ENCODE measurements at places on chromosomes 16 and 17.

DNA sequence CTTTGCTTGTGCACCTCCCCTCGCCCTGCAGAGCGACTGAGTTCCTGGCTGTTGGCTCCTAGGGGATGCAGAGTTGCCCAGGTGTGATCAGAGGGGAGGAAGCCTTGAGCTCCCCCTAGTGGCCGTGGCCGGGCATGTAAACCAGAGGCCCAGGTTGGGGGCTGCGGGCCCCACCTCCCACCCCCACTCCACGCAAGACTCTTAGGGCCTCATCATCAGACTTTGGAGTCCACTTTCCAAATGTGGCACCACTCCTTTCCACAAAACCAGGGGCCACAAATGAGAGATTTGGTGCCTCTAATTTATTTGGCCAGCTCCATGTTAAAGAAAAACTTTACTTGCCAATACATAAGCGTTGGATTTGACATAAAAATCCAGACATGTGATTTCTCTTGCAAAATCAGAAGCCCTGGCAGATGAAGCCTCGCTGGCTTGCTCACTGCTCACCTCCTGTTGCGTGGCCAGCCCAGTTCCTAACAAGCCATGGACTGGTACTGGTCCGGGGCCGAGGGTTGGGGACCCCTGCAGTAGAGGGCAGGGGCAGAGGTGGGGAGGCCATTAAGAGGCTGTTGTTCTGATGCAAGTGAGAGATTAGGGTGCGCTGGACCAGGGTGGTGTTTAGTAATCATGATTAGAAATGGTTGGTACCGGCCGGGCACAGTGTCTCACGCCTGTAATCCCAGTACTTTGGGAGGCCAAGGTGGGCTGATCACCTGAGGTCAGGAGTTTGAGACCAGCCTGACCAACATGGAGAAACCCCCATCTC is 28.7 kb upstream of the GAS7 start:
- DNase-seq = no peak

DNA sequence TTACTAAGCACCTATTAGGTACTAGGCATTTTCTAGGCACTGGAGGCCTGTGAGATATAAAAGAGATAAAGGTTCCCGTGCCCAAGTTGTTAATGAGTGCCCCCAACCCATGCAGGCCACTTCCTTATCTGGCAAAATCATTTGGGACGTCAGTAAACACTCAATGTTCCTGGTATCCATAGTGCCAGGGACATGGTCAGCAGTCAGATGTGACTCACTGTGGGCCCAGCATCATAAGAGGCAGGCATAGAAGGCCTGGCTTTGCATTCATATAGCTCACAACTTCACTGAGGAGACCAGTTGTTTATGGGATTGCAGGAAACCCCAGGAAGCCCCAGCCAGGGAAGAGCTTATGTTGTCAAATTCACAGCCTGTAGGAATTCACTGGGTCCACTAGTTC is 81.1 kb downstream of the MRC2 start:
- no peak for DNase-seq

- DNase-seq = no peak
These were observed 11.1 kb downstream of the NACA2 start for GRCh38 chr17:61579961-61580360.

- DNase-seq = no peak
These were observed 113.5 kb upstream of the RPL38 start for GRCh38 chr17:74089869-74090464.

DNA sequence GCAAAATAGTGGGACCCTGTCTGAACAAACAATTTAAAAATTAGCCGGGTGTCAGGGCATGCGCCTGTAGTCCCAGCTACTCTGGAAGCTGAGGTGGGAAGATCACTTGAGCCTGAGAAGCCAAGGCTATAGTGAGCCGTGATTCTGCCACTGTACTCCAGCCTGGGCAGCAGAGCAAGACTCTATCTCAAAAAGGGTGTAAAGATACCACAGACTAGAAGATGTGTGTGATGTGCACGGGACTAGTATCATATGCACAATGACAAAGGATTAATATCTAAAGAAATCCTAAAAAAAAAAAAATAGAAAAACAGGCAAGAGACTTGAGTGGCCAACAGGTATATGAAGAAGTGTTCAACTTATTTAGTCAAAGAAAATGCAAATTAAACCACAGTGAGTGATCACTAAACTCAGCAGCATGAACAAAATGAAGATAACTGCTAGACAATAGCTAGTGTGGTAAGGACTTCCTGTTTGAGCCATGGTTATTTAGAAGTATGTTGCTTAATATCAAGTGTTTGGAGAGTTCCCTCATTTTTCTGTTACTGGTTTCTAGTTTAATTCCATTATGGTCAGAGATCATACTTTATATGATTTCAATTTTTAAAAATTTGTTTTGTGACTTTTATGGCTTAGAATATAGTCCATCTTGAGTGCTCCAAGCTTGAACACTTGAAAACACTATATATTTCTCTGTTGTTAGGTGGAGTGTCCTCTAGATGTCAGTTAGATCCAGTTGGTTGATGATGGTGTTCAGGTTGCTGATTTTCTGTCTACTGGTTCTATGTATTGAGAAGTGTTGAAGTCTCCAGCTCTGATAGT is 14.7 kb upstream of the SLX4 start:
- DNase-seq = no peak

DNA sequence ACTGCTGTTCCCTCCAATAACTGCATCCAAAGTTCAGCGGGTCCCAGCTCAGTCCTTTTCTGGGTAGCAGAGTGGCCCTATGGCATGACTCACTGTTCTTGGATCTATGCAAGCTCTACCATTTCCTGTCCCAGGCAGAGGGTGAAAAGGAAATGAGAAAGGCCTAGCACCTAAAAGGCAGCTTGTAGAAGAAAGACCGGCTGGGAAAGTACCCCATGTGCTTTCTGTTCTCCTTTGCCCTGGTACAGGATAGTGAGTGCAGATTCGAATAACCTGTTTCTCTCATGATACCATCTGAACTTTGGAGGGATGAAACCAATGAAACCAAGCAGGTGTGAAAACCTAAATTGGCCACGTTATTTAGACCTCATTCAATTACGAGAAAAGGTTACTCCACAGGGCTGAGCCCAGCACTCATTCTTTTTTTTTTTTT is 12.7 kb upstream of the HASPIN start:
- DNase-seq = no peak

DNA sequence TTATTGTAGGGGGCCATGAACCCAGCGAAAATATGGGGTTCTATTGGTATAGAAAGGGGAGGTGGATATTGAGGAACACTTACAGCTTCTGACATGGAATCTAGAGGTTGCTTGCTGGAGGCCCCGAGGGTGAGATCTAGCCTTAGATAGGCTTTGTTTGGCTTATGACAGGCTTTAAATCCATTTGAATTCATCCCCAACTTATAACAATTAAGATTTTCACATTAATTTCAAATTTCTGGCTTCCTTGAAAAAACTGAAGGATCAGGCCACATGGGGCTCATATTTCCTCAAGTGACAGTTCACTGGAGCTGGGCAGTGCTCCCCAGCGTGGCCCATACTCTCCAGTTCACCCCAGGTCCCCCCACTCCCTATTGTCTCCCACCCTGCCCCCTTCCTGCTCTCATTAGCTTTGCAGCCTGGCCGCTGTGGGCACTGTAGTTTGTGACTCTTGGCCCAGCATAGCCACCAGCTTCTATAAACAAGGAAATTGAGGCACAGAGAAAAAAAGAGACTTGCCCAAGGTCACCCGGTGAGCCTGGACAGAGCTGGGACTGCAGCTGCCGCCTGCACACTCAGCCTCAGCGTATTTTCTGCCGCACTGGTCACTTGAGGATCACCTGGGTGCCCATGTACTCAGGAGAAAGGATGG is 19.8 kb upstream of the ADGRG1 start:
- no peak for DNase-seq

- no peak for DNase-seq
These were observed 28.5 kb downstream of the FTO start for GRCh38 chr16:53732296-53732929.

- DNase-seq = no peak
These were observed 113.0 kb upstream of the METRNL start for GRCh38 chr17:82966415-82966814.

DNA sequence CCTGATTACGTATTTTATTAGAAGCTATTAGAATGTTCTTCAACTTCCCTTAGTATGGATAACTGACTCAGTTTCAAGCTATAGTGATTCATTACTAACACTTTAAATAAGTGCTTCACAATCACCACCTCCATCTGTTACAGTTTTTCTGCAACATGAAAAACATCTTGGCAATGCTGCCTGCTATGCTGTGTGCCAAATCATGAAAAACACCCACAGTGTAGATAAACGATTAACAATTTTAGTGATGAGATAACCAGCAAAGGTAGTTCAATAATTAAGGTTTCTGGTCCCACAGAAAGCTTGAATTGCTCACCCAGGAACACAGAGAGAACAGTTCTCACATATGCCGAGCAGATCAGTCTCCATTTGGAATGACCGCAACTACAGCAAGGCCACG is 51.4 kb upstream of the SLC25A19 start:
- DNase-seq = no peak

DNA sequence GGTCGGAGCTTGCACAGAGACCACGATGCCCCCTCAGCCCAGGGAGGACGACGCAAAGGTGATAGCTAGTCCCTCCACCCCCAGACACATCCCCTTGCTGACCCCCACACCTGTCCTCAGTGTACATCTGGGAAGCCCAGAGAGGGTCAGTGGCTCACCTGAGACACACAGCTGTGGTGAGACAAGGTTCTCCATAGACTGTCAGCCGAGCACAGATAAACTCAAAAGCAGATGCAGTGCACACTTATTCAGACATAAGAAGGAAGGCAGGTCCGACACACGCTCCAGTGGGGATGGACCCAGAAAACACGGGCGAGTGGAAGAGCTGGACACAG is 19.6 kb downstream of the CBFA2T3 start:
- DNase-seq = no peak

DNA sequence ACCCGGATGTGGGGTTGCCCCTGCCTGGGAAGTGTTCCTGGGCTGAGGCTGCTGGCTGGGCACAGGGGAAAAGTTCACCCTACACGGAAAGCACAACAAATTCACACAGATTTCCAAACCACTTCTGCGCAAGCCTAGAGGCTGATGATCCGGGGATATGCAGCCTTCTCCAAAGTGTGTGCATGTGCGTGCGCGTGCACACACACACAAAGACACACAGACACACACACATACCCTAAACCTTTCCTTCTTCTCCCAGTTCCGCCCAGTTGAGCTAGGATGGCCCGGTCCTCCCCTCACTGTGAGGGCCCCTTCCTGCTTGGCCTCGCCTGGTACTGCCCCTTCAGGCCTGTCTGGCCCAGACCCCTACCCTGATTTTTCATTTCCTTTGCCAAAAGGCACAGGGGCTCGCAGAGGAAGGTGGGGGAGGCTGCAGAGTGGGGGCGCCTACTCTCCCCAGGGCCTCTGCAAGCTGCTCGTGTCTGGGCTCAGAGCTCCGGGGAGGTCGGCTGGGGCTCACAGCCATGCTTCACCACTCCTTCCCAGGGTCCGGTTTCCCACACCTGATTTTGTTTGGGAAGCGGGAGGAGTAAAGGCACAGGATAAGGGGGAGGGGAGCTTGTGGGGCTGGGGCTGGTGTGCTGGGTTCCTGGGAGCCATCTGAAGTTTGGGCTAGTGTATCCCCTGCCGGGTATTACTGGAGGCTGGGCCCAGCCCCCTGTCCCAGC is 144.7 kb downstream of the ENGASE start:
- no peak for DNase-seq

DNA sequence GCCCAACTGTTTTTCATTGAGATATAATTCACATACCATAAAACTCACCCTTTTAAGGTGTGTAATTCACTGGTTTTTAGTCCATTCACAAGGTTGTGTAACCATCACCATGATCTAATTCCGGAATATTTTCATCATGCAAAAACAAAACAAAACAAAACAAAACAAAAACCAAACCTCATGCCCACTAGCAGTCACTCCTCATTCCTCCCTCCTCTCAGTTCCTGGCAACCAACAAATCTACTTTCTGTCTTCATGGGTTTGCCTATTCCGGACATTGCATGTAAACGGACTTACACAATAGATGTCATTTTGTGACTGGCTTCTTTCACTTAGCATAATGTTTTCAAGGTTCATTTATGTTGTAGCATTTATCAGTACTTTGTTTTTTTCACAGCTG is 4.5 kb upstream of the NOD2 start:
- no peak for DNase-seq

DNA sequence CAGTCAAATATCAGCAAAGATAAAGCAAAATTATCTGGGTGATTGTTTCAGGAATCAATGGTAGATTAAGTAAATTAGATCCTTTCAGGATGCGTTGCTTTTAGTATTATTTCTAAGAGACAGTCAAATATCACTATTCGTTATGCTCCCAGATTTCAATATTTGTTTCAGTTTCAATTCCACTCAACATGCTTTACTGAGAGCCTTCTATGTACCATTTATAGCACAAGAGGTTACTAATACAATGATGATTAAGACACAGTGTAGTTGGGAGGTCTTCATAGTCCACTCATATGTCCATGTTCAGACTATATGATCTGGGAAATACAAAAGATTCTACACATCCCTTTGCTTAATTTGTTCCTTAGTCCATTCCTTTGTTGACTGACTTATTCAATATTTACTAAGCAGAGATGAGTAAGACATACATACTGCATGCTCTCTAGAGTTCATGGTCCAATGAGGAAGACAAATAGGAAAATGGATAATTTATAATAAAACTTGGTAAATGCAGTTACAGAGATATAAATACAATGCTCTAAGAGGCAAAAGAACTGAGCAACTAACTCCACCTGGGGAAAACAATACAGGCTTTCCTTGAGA is 88.2 kb upstream of the NOG start:
- DNase-seq = no peak

- no peak for DNase-seq
These were observed 62.8 kb upstream of the ADCY9 start for GRCh38 chr16:4179020-4179419.

- DNase-seq = peak; percentile 92
These were observed 7.4 kb downstream of the PRCD start for GRCh38 chr17:76547183-76547641.
